ENCODE measurements at places on chromosomes 12 and 14. TPM values are rescaled to one million over a fixed set of nuclear protein-coding genes. Genes with fewer than 3 reads are reported as not detected.

Gene KRT77
- not detected for total RNA-seq

Gene GAPDH
- total RNA-seq, result 4,078 TPM

DNA sequence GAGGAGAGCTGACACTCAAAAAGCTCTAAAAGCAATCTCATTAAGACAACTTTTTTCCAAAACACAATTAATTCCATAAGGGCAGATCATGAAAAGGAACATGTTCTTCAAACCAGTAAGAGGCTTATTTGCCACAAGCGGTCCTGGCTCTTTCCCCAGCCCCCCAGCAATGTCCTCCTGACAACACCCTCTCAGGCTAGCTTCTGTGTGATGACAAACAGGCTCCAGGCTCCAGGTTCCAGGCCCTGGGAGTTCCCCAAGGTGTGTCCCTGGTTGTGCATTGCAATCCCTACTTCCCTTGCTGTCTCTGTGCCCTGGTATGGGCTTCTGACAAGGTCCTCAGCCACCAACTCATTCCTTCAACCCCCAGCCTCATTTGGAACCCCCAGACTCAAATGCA, 8.9 kb downstream of the HVCN1 start:
- no peak for DNase-seq

Gene CMKLR1
- 11.3 TPM for total RNA-seq

DNA sequence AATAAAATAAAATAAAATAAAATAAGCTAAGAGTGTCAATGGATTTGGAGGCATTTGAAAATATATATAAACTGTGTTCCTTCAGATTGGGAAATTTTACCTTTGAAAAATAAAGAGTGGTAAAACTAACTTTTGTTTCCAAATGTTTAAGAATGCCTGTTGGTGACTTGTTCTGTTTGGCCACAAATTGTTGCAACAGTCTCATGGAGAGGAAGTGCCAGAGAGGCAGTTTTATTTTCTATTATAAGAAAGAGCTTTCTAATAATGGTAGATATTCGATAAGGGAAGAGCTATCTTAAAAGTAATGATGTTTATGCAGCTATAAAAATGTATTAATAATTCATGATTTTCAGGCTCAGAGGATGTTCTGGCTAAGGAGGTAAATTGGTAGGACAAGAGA, 68.8 kb upstream of the MDGA2 start:
- DNase-seq, result no peak

DNA sequence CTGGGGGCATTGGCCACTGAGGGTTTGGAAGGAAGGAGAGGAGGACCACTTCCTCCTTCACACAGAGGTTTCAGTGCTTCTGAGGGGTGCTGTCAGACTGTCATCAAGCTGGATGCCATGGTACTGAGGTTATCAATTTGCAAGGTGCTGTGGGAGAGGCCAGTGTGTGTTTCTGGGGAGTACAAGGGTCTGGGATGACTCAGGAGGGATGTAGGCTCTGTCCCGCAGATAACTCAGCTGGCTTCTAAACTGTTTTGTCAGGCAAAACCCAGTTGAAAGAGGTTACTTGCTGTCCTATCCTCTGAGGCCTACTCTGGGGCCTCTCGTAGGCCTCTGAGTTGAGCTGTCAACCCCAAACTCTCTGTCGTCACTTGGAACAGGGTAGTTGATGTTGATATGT, 22.8 kb downstream of the ADCK1 start:
- DNase-seq, result no peak

DNA sequence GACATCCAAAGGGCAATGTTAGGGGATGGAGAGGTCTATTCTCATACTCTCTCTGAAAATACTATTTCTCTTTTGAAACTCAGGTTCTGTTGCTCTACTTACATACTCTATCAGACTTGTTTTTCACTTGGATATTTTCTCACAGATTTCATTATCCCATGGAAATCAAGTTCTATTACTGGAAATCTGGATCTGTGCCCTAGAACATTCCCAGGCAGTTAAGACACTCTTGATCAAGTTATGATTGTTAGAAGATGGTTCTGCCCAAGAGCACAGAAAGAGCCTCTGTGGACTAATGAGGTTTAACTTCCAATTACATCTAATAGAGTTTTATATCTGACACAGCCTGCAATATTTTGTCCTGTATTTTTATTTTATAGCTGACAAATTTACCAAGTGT, 591.0 kb upstream of the ATP2B1 start:
- DNase-seq, result no peak

Gene LRRC10
- 12.0 TPM for total RNA-seq

DNA sequence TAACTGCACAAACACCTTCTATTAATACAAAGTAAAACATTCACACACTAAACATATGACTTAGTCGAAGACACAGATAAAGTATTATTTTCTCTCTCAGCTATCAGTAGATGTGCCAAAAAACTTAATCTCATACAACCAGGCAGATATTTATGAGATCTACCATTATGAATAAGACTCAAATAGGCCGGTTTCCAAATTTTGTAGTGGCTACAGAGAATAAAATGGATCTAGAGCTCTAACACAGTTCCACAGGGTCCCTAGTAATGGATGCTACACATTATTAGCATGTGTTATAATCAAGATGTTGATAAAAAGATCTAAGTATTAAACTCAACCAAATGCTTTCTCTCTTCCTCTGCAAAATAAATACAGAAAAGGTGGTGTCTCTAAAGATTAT, 10.4 kb downstream of the SAV1 start:
- no peak for DNase-seq

- DNase-seq, result no peak
These were observed 272.6 kb downstream of the CCER1 start for GRCh38 chr12:90682398-90682797.

GRCh38 chr12:50953047-50953446, 703 bp downstream of the HIGD1C start:
- no peak for DNase-seq

GRCh38 chr12:24080465-24080864, 131.0 kb upstream of the SOX5 start:
- no peak for DNase-seq

DNA sequence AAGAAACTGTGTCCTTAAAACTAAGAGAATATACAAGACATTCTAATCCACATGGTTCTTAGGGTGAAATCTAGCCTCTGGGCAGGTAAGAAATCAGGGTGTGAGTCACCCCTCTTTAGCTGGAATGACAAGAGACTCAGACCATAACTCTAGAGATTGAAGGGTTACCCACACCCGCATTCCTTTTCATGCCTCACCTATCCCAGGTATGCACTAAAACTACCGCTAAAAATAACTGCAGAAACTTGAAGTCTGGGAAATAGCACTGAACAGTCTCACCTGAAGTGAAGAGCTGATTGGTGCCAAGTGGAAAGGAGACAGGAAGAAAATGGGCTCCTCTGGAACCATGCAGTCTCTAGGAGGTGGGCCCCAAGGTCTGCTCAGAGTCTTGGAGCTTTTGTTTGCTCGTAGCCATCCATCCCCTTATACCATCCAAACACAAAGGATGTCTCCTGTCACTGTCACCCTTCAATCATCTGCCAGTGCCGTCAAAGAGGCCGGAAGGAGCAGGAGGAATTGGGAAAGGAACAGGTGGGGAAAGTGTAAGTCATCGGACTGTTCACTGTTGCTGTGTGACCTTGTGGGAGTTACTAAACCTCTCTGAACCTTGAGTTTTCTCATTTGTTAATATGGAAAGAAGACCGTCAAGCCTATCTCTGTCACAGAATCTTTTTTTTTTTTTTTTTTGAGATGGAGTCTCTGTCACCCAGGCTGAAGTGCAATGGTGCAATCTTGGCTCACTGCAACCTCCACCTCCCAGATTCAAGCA, 22.4 kb downstream of the DDX47 start:
- DNase-seq, result no peak

Gene HOMEZ
- 8.5 TPM for total RNA-seq

Gene WNT5B
- total RNA-seq, result 1.8 TPM

Gene CAPZA3
- total RNA-seq, result not detected

DNA sequence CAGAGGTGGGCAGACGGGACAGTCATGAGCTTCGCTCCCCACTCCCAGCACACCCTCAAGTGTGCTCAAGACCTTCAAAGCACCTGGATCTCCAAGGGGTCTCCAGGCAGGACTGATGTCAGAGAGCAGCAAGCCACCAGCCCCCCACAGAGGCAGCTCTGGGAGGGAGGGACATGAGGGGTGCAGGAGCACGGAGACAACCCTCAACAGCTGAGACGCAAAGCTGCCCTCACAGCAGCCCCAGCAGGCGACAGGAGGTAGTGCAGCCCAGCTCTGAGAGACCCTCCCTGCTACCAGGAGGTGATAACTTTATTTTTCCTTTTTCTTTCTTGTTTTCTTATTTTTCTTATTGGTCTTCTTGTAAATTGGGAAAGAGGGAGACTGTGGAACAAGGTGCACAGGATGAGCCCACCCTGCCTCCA, 17.9 kb downstream of the SIVA1 start:
- DNase-seq, result no peak
